ENCODE measurements at places on chromosomes 1 and 21.
A peak's percentile ranks its signal among the peaks of the same experiment; 100 is the strongest.

DNA sequence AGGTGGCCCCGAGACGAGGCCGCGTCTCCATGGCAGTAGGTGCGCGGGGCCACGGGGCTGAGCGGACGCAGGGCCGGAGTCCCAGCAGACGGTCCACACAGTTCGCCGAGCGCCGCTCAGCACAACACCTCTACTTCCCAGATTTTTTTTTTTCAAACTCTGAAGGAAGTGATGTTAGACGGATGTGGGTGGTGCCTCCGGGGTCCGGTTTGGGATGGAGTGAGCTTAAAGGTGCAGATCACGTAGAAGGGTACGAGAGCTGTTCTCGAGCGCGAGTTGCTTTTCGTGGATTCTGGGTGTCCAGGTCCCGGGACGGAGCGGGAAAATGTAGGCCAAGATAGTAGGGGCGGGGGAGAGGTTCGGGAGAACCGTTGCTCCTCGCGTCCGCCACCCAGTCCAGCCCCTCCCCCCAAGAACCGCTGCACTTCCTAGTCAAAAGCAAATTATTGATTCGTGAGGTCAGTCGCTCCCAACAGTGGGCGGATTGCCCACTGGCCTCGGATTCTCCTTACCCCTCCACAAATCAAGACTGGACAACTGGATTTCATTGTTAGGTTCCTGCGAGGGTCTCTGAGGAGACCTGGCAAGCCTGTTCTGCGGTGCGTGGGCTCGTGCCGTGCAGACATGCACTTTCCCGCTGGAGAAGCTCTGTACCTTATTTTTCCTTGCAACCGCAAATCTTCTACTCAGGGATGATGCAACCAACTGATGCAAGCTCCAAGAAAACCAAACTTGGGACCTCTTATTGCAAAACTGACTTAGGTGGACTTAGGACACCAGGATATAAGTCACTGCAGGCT, at the start of gene TXNDC12:
Gene TXNDC12 (minus strand): TSS at position 126 of the 800 bp plus-strand sequence. CDS start 95 bp downstream, at position 31.
- peak; percentile 88 for DNase-seq

DNA sequence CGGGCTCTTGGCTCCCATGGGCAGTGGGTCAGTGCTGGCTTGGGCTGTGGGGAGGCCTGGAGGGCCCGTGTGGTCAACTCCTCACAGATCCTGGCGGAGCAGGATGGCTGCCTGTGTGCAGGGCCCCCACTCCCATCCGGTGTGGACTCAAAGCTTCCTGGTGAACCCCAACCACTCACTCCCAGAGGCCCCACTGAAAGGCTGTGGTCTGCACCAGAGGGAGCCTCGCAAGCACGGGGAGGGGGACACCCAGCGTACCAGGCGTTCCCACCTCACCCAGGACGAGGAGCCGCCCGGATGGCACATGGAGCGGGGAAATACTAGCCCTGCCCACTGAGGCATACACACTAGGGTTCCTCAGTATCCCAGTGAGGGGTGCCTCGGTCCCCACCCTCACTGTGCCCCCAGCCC, 75.4 kb upstream of the ACTRT2 start:
- DNase-seq: no peak

GRCh38 chr1:59640851-59641250, 173.9 kb upstream of the HOOK1 start:
- no peak for DNase-seq

DNA sequence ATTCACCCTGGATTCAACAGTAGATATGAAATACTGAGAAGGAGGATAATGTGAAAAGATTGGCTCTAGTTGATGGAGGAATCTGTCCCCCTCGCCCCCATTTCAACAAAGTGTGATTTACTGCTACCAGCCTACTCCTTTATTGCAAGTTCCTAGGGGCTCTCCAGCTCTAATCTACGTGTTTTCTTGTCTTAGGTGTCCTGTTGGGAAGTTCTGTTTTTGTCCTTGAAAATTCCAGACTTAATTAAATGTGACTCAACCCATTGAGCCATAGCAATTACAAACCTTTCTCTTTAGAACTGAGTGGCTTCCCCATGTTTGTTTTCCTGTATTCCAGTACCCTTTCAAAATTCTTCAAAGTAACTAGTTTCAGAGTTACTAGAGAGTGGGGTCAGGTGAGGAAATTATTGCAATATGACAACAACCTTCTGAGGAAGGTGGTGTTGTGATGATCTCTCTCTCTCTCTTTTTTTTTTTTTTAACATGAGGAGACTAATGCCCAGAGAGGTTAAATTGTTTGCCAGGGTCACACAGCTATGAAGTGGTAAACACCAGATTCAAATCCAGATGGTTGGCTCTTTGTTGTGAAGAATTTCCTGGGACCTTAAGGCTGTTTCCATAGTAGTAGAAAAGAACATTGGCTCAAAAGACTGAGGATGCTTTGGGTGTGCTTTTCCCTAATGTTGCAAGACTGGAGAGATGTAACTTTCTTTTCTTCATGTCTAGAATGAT, 3.5 kb downstream of the RGL1 start:
- no peak for DNase-seq

GRCh38 chr1:223083831-223084230, 59.2 kb downstream of the TLR5 start:
- DNase-seq: no peak

DNA sequence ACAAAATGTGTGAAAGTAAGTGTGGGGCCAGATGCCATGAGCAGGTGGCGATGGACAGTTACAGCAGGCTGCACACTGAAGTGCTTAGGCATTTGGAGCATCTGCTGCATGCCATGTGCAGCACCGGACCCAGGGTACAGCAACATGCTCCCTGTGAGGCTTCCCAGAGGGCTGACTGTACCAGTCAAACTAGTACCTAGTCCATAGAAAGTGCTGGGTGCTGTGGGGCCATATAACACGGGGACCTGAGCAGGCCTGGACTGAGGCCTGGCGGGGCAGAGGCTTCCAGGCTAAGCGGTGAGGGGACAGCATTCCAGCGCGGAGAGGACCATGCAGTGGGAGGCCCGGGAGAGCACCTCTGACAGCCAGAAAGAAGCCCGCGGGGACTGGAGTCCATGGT, 29.9 kb upstream of the PKP1 start:
- DNase-seq: no peak

- DNase-seq: no peak
Observed at GRCh38 chr21:34807881-34808568, 139.2 kb downstream of the CLIC6 start.

DNA sequence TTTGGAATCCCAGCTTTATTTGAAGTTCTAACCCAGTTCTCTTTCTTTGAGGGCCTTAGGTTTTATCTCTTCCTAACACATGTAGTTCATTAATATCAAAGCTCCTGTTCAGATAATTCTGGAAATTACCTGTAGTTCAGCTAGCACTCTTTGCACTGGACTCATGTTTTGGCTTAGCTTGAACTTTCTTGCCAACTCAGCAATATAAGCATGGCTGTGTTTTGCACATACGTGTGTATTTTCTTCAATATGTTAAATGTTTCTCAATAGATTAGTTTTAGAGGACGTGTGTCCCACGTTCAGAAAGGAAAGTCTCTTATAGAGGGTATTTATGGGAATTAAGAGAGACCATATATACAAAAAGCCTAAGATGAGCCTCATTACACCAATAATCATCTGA, 271.8 kb upstream of the USP25 start:
- DNase-seq: no peak

DNA sequence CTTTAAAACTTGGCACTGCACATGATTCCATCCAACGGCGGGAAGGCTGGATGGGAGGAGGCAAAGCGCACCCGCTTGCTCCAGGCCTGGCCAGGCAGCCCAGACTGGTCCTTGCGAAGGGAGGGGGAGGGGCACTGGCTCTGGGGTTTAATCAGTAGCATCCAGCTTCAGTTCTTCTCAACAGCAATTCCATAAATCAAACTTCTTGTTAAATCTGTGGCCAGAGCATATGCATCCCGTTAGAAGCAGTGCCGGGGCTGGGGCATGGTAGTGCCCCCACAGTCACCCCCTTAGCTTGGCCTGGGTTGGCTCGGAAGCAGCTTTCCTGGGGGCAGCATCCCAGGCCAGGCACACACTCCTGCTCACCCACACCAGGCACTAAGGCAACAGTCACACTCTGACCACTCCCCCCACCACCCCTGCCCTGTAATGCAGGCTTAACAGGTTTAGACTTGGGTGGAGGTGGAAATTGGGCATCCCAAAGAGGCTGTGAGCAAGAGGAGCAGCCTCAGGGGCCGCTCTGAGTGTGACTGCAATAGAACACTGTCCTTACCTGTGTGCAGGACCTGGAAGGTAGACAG, 94.1 kb upstream of the CASZ1 start:
- no peak for DNase-seq

DNA sequence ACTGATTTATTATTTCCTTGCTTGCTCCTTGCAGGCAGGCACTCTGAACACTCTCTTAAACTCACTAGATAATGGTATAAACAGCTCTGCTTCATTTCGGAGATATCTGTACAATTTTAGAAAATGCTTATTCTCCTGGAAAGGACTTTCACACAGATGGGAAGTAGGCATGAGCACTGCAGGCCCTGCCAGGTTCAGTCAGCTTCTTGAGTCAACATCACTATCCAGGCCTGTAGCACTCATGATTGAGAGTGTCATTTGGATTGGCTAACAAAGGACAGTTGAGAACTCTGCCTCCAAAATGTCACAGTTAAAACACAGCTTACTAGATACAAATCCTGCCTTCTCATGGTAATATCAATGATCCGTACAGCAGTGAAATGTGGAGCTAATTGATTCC, 181.9 kb downstream of the CYYR1 start:
- no peak for DNase-seq

DNA sequence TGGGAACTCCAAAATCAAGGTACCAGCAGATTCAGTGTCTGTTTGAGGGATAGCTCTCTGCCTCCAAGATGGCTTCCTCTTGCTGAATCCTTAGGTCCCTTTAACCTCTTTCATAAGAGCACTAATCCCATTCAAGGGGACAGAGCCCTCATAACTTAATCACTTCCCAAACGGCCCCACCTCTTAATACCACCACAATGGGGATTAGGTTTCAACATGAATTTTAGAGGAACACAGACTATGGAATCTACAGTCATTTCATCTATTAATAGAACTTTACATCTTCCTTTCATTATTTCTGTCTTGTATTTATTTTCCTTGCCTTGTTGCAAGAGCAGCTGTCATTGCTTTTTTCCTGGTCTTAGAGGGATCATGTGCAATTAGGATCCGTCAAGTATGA, 30.3 kb downstream of the HOOK1 start:
- DNase-seq: no peak

- DNase-seq: no peak
Observed at GRCh38 chr1:34341896-34342295, 165.2 kb downstream of the C1orf94 start.

DNA sequence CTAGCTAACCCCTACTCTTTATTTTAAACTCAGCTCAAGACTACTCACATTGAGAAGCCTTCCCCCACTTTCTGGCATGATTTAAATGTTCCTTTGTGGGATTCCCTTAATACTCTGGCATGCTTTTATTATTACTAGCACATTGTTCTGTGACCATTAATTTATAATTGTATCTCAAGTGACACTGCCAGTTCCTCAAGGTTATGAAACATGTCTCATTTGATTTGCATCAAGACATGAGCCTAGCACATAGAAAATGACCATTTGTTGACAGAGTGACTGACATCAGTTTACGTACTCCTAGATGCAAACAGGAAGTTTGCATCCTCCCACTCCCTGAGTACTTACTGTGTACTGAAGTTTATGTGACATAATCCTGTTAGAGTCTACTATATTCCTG, 15.2 kb downstream of the RGS4 start:
- DNase-seq: no peak

DNA sequence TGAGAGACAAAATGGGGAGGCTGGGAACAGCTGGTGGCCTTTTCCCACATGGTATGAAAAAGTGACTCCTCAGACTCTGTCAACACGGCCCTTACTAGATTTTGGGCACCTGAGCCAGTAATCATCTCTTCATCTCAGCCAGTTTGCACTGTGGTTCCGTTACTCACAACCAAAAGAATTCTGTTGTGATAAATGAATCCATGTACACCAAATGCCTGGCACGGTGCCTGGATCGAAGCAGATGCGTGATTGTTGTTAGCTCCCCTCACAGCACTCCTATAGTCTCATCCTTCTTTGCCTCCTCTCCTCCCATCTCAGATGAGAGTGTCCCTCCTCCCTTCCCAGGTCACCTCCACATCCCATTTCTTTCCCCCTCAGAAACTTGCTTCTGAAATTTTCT, 57.9 kb upstream of the GJB5 start:
- no peak for DNase-seq

- no peak for DNase-seq
Observed at GRCh38 chr1:193013005-193013404, 46.2 kb downstream of the UCHL5 start.

- DNase-seq: no peak
Observed at GRCh38 chr1:182235604-182235951, 156.0 kb downstream of the GLUL start.

DNA sequence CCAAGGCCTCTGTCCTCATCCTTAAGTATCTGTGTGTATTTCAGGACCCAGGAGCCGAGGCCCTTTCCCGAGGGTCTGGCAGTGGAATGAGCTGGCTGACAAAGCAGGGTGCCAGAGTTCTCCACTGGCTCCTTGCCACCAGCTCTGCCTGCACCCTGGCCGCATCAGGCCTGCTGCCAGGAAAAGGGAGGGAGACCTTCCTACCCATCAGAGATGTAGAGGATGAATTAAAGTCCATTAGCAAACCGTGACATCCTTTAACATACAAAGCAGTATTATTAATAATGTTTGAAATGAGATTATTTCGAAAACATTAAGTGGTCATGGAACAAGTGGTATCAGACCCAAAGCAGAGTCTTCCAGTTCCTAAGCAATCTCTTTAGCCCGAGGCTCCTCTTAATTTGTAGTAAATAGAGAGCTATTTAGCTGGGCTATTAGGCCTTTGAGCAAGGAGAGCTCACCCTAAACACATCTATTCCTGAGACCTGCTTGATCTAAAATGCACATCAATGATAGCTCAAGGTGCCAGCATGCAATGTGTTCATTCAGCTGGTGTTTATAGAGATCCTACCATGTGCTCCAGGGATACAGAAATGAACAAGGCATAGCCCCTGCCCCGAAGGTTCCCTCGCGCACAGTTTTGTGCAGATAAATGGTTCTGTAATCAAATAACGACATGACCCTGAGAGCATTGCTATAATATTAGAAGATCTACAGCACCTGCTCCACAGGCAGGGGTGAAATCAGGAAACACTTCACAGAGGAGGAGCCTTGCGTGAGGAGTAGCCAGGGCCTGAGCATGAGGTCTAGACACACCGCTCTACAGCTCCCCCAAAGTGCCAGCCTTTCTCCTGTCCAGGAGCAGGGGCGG, 44.0 kb downstream of the FAM163A start:
- peak; percentile 92 for DNase-seq

All from DMS79 (cell line).